NCI-H1930 (cell line): ENCODE measurements at places on chromosomes 2 and 18.

GRCh38 chr2:67572721-67573435 is 175.7 kb downstream of the ETAA1 start:
- no peak for DNase-seq

GRCh38 chr2:50763776-50764175 is 268.2 kb downstream of the NRXN1 start:
- no peak for DNase-seq

- no peak for DNase-seq
Measured at GRCh38 chr2:15812187-15812780, 128.1 kb upstream of the MYCN start.

DNA sequence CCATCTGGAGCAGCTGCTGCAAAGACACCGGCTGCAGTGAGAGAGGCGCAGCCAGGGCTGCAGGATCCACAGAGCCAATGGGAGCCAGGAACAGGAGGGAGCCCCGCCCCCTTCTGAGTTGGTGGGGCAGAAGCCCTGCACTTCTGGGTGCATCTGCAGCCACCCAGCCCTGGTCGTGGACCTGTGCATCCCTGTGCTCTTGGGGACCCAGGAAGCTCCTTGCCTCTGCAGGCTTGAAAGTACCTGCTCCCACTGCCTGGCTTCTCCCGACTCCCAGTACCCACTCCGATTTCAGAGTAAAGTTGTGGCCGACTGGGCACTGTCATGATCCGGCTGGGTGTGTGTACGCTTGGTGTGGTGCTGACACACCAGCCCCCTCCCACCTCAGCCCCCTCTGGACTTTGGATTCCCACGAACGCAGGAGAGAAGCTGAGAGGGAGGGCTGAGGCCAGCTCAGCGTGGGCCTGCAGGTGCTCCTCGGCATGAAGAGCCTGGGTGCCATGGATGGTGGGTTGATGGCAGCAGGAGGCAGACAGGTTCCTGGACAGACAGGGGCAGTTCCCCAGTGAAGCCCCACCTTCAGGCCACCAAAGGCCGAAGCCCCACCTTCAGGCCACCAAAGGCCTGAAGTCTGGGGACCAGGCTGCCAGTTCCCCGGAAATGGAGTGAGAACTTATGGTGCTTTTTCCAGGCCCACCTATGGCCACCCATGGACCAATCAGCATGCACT is 34.9 kb downstream of the LRRTM4 start:
- DNase-seq = no peak

DNA sequence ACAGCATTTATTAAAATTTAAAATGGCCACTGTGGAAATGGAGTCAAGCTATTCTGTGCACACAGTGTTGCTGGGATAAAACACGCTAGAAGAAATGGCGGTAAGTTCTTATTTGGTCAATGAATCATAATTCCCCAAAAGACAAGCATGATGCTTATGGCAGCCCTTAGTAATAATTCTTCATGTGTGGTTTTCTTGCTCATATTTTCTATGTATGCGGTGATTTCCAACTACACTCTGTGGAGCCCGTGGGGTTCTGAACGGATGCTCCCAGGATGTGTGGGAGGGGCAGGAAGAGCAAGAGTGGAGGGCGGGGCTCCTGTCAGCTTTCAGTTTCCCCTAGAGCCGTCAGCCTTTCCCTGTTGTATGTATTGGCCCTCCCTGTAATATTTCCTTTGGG is 91.7 kb upstream of the RMDN2 start:
- no peak for DNase-seq

- no peak for DNase-seq
Measured at GRCh38 chr18:346600-346999, 78.8 kb upstream of the THOC1 start.

DNA sequence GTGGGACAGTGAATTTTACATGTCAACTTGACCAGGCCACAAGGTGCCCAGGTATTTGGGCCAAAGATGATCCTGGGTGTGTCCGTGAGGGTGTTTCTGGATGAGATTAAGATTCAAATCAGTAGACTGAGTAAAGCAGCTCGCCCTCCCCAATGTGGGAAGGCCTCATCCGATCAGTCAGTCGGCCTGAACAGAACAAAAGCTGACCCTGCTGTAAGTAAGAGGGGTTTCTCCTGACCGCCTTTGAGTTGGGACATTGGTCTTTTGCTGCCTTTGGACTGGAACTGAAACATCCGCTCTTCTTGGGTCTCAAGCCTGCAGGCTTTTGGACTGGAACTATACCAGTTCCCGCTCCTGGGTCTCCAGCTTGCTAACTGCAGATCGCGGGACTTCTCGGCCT is 233.3 kb downstream of the KLHL29 start:
- no peak for DNase-seq

- DNase-seq = no peak
Measured at GRCh38 chr2:68565273-68565672, 78.1 kb upstream of the PROKR1 start.

- no peak for DNase-seq
Measured at GRCh38 chr2:103809941-103810441, 1043.9 kb upstream of the POU3F3 start.

GRCh38 chr2:236473691-236474090 is 95.9 kb upstream of the ACKR3 start:
- no peak for DNase-seq
